Activated T-cell treated with anti-CD3 and anti-CD28 coated beads, Interleukin-2, amount 50 U/mL, for 48 hours (primary cell): ENCODE measurements at places on chromosomes 1 and 21.

DNA sequence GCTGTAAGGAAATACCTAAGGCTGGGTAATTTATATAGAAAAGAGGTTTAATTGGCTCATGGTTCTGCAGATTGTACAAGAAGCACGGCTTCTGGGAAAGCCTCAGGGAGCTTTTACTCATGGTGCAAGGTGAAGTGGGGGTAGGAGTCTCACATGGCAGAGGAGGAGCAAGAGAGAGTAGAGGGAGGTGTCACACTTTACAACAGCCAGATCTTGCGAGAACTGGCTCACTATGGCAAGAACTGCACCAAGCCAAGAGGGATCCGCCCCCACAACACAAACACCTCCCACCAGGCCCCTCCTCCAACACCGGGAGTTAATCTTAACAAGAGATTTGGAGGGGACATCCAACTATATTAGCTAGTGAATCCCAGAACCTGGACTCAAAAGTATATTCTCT lies 135.4 kb upstream of the SOD1 start:
- DNase-seq, result no peak

DNA sequence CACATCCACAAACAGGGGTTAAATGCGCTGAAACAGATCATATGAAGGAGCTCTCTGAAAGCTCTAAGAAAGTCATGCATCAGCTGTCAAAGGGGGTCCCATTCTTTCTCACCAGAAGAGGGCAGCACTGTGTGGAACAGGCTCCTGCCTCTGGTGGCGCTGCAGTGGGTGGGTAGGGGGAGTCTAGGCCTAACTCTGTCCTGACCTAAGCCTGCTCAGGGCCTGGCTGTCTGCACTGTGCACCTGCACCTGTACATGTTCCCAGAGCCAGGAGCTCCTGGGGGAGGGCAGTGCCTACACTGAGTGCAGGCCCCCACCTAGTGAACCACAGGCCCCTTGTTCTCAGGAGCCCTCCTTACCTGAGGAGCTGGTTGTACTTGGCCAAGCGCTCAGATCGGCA lies 16.0 kb downstream of the ENO1 start:
- peak; percentile 65 for DNase-seq

GRCh38 chr1:37439349-37439995 lies 34.9 kb upstream of the ZC3H12A start:
- DNase-seq, result no peak

DNA sequence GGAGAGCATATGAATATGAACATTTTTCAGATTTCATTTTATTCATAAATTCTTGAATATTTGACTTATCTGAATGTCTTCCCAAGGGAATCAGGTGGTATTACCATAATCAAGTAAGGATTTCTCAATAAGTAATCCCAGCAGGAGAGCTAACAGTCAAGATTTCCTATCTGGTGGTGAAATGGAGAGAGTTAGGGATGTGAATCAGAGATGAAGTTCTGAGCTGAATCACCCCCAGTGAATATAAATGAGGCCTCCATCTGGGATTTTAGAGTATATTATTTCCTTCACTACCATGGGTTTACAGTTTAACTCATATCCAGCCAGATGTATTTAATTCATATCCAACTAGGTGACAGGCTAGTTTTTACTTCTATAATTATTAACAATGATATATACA lies 61.5 kb upstream of the RGS2 start:
- DNase-seq, result no peak

GRCh38 chr1:54975356-54976108 lies 4.9 kb upstream of the TMEM61 start:
- DNase-seq, result no peak

GRCh38 chr1:19918057-19918456 lies 5.4 kb downstream of the PLA2G2E start:
- DNase-seq, result peak; percentile 85

DNA sequence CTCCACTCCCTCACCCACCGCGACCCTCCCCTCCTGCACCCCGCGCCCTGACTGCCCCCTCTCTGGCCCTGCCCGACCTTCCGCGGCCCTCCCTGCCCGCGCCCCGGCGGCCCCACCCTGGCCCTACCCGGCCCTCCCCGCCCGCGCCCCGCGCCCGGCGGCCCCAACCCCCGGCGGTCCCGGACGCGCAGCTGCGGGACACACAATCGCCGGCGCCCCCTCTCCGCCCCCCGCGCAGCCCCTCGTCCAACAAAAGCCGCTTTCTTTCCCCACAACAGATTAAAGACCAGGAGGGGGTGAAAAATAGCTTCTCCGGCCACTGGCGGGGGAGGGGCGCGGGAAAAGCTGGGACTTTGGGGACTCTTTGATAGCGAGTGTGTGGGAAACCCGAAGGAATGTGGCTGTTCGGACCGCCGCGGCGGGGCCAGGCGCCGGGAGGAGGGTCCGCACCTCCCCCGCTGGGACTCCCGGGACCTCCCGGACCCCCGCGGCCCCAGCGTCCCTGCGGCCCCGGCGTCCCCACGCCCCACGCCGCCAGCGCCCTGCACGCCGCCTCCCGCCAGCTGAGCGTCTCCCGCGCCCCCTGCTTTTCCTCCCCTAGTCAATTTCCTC lies 8.8 kb upstream of the ID3 start:
- no peak for DNase-seq

GRCh38 chr1:86706018-86706635 lies 1.8 kb downstream of the SH3GLB1 start:
- DNase-seq, result no peak

DNA sequence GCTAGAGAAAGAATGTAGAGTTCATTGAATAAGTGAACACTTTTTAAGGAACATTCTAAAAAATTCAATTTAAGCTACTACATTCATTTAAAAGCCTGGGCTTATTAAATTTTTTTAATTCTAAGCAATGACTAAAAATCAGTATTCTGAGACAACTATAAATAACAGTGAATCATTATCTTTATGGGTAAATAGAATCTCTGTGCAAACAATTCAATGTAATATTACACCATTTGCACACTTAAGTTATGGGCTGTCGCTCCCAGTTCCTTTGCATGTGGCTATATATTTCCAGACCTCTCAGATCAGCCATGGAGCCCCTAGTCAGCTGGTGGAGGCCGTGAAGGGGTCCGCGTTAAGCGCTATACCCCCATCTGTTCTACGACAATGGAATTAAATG lies 65.1 kb downstream of the KCNK1 start:
- DNase-seq, result no peak

DNA sequence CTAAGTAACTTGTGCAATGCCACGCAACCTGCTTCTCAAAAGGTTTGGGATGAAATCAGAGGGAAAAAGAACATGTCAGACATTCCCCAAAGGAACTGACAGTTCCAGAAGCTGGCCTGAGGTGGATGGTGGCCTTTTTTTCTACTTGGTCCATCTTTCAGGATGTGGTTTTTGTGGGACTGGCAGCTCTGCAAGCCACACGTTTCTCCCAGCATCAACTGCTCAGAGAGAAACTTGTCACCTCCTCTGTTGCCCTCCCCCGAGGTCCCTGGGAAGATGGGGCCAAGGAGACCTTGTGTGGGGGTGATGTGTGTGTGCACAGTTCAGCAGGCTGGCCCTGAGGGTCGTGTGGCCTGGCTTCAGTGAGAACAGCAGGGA lies 2.5 kb upstream of the DHRS3 start:
- peak; percentile 64 for DNase-seq

DNA sequence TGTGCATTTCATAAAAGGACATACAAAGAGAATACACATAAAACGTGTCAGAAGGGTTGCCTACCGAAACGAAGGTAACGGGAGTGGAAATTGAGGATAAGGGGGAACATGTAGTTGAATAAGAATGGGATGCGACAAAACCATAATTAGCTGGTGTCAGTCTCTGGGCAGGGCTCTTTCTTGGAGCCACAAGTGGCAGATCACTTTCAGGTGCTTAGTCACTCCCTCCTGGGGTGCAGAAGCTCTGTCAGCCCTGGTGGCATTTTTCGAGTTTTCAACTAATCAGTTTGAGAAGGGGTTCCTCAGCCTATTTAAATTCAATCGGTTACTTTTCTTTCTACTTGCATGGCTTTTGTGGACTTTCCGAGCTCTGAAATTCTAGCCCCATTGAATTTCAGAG lies 133.9 kb upstream of the IGSF21 start:
- DNase-seq, result no peak

DNA sequence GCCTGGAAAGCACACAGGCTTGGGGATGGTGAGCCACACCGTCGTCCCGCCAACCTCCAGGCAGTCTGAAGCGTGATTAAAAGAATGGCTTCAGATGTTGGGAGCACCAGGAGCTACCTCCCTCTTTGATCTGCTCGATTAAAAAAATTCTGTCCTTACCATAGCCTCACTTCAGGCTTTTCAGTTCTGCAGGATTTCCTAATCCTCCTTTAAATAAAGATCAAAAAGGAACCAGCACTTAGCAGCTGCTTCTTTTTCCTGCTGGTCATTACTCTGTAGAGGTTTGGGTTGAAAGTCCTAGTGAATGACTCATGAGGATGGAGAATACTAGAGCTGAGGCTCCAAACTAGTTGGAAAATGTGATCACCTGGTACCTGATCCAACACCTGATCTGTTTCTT lies 71.9 kb upstream of the C1orf174 start:
- no peak for DNase-seq

DNA sequence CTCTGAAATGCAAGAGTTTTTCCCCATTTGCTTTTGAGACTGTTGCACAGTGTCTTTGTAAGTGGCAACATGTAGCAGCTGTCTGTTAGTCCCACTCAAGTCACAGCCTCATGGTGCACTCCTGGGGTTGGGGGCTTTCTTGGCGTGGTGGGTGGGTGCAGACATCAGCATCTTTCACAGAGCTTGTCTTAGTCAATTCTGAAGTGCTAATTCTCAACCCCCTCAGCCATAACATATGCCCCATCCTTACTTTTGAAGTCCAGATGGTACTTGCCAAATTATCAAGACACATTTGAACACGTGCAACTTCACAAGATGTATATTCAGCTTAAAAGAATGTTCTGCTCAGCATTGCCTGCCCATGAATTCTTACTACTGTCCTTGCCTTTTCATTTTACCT lies 87.1 kb downstream of the VCAM1 start:
- no peak for DNase-seq

DNA sequence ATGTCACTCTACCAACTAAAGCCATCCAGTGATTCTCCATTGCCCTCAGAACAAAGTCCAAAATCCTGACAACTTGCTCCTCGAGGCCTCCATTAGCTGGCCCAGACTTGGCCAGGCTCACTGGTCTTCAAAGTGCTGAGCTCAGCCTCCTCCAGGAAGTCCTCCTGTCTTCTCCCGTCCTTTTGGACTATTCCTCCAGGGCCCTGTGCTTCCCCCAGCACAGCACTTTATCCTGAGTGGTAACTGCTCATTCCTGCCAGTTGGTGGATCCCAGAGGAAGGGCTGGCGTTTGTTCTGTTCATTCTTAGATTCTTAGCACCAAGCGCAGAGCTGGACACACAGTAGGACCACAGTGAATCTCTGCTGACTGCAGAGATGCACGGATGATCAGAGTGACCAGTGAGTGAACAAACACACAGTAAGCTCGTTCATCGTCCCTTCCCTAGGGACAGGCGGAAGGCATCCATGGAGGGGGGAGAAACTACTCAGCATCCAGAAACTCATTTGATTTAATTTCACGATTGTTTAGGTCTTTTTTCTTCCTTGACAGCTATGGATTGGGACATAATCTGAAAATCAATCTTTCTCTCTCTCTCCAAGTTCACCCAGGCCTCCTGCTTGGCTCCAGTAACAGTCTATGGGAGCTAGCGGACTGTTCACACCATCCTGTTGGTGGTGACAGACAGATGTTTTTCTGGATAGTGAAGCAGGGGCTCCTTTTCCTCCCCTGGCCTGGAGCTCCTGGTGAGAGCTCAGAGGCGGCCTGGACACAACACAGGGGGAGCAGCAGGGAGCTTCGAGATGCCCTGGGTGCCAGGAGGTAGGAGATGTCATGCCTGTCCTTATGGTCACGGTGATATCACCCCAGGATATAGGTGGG lies 180.2 kb downstream of the PTPRU start:
- DNase-seq, result no peak

DNA sequence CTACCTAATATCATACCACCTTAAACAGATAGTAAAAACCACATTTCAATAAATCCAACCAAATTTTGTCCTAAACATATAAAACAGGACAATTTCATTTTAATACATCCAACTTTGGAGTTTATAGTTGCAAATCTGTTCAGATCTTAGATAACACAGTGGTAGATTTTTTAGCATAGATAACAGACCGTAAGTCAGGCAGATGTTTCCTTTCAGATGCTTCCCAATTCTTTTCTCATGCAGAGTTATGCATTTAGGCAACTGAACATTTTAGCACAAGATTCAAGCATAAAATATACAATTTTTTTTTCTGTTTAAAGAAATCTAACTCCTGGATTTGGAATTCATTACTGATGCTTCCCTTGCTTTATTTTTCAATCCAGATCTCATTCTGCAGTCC lies 156.5 kb upstream of the ZNHIT6 start:
- no peak for DNase-seq

DNA sequence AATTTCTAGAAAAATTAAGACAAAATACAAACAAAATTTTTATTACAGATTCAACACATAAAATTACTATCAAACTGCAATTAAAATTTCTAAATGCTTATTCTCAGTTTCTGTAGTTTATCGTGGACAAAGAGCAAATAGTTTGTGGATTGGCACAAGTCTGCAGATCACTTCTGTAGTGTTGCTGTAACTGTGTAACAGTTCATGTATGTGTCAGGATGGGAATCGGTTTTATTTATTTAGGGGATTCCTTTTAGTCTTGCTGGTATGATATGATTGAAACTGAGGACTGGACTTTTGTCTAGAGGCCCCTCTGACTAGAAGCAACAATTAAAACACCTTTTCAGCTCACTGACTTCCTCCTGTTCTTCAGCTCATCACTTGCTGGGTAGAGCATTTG lies 60.8 kb downstream of the LRIG2 start:
- no peak for DNase-seq

GRCh38 chr1:117128323-117129079 lies 7.0 kb upstream of the TRIM45 start:
- no peak for DNase-seq

DNA sequence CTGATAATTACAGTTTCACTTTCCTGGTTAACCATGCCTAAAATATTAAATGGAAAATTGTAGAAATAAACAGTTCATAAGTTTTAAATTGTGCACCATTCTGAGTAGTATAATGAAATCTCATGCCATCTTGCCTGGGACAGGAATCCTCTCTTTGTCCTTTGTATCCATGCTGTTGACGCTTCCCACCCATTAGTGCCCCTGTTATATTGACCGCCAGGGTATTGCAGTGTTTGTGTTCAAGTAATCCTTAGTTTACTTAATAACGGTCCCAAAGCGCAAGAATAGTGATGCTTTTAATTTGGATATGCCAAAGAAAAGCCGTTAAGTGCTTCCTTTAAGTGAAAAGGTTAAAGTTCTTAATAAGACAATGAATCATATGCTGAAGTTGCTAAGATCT lies 41.7 kb downstream of the RPRD2 start:
- no peak for DNase-seq

- DNase-seq, result no peak
Observed at GRCh38 chr1:241849345-241849695, 1.3 kb downstream of the EXO1 start.

GRCh38 chr1:34928066-34928696 lies 1.3 kb downstream of the DLGAP3 start:
- DNase-seq, result no peak

- no peak for DNase-seq
Observed at GRCh38 chr1:17632541-17633184, 93.2 kb downstream of the ARHGEF10L start.
